ENCODE measurements at places on chromosomes 4 and X.

DNA sequence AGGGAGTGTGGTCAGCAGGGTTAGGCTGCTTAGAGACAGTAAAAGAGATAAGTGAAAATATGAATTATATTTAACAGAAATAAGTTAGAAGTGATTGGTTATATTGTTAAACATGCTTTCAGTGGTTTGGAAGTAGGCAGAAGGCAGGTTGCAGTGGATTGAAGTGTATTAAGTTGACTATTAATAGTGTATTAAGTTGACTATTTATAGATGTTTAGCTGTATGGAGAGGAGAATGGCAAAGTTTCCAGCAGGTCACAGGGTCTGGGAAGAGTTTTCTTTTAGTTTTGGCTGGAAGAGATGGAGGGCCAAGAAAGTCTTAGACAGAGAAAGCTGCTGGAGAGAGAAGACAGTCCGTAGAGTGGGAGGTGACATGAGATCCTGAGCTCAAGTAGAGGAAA, 7.9 kb downstream of the SMIM20 start:
- H3K4me3 ChIP-seq, result no peak overlapping the region
- no peaks in the 10 kb centered on the region for H3K36me3 ChIP-seq
- no peaks in the 10 kb centered on the region for H3K27me3 ChIP-seq
- H3K27ac ChIP-seq, result no peak overlapping the region
- no peak for DNase-seq

GRCh38 chr4:19675172-19675811, 576.4 kb upstream of the SLIT2 start:
- H3K27me3 ChIP-seq, result no peaks in the 10 kb centered on the region
- DNase-seq, result no peak
- H3K36me3 ChIP-seq, result no peaks in the 10 kb centered on the region
- H3K4me3 ChIP-seq, result no peak overlapping the region
- no peak overlapping the region for H3K27ac ChIP-seq
- H3K4me1 ChIP-seq, result no peaks in the 10 kb centered on the region

DNA sequence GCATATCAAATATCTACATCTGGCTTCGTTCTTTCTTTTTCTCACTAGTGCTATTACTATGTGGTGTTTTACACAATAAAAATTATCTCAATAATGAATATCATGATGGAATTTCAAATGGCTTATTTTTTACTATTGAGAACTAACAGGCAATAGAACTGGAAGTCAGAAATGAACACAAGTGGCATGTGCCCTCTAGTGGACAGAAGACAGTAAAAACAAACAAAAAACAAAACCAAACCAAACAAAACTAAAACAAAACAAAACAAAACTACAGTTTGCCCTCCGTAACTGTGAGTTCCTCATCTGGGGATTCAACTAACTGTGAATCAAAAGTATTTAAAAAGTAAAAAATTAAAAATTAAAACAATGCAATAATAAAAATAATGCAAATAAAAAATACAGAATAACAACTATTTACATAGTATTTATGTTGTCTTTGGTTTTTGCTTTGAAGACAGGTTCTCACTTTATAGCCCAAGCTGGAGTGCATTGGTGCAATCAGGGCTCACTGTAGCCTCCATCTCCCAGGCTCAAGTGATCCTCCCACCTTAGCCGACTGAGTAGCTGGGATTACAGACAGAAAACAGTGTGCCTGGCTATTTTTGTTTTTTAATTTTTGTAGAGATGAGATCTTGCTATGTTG, 195.6 kb upstream of the TACR3 start:
- H3K27me3 ChIP-seq, result no peaks in the 10 kb centered on the region
- peak; percentile 45 for DNase-seq
- H3K4me1 ChIP-seq, result no peaks in the 10 kb centered on the region
- no peaks in the 10 kb centered on the region for H3K36me3 ChIP-seq
- H3K27ac ChIP-seq, result no peak overlapping the region

- no peak overlapping the region for H3K4me3 ChIP-seq
- no peaks in the 10 kb centered on the region for H3K27me3 ChIP-seq
- no peak for DNase-seq
- H3K27ac ChIP-seq, result no peak overlapping the region
Observed at GRCh38 chr4:148266921-148267320, 175.3 kb downstream of the NR3C2 start.
